Stimulated activated CD4-positive, alpha-beta T cell treated with anti-CD3 and anti-CD28 coated beads, Interleukin-1b, Interleukin-23, amount 100 ng/mL, for 1 hour (primary cell): ENCODE measurements at places on chromosomes 2 and 18.

GRCh38 chr2:74599676-74600075 lies 45.2 kb downstream of the DOK1 start:
- DNase-seq: no peak

- DNase-seq: no peak
Observed at GRCh38 chr2:208047840-208048239, 22.5 kb upstream of the PLEKHM3 start.

DNA sequence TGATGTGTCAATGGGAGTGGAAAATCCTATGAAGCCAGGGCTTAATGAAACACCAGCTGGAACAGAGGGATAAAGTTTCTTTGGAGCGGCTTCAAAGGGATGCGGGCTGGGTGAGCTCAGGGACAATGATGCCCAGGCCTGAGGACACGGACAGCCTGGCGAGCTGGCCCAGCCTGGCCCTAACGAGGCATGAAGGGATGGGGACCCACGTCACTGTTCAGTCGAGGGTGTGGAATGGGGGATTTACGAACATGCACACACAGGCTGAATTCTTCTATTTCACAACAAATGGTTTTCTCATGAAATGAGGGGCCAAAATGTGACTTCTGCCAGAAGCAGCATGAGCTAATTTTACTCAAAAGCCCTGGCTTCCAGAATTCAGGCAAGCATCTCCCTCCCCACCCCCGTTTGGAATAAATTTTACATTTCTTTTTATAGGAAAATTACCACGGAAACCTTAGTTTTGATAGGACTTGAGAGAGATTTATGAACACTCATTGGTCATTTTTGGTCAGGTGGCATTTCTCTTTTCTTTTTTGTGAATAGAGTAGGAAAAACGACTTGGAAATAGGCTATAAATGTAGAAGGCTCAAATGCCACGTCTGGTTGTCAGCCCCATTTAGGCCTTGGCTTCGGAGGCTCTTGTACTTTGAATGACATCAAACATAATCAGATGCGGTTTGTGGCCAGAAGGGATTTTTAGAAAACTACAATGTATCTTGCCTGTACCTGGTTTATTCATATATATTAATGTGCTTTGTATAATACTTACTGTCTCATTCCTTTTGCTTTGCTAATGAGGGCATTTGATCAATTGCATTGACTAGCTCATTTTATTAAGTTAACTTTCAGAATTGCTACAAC lies 893.8 kb upstream of the CELF4 start:
- no peak for DNase-seq

GRCh38 chr2:170883683-170884082 lies 45.4 kb upstream of the GORASP2 start:
- no peak for DNase-seq

- no peak for DNase-seq
Observed at GRCh38 chr2:152542995-152543481, 174.2 kb downstream of the PRPF40A start.

GRCh38 chr18:80159713-80160636 lies 50.9 kb downstream of the ADNP2 start:
- DNase-seq: no peak

DNA sequence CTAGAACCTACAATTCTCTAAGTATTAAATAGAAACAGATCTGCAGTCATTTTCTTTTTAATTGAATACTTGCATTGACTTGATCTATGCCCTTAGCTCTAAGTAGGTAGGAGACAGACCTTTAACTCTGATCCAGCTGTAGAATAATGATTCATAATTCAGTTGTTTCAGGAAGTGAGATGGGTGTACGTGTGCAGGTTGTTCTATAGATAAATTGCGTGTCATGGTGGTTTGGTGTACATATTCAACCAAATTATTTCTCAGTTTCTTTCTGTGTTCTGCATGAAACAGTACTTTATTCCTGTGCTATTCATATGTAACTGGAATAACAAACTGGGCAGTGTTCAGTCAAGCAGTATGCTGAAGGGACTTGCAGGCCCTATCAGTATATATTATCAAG lies 34.3 kb upstream of the CD226 start:
- no peak for DNase-seq

- DNase-seq: no peak
Observed at GRCh38 chr2:72097276-72097675, 50.4 kb downstream of the CYP26B1 start.

DNA sequence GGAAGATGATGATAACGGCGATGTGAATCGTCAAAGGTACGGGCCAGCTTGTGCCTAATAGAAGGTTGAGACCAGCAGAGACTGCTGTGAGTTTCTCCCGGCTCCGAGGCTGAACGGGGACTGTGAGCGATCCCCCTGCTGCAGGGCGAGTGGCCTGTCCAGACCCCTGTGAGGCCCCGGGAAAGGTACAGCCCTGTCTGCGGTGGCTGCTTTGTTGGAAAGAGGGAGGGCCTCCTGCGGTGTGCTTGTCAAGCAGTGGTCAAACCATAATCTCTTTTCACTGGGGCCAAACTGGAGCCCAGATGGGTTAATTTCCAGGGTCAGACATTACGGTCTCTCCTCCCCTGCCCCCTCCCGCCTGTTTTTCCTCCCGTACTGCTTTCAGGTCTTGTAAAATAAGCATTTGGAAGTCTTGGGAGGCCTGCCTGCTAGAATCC lies 3.0 kb downstream of the FZD7 start:
- no peak for DNase-seq

DNA sequence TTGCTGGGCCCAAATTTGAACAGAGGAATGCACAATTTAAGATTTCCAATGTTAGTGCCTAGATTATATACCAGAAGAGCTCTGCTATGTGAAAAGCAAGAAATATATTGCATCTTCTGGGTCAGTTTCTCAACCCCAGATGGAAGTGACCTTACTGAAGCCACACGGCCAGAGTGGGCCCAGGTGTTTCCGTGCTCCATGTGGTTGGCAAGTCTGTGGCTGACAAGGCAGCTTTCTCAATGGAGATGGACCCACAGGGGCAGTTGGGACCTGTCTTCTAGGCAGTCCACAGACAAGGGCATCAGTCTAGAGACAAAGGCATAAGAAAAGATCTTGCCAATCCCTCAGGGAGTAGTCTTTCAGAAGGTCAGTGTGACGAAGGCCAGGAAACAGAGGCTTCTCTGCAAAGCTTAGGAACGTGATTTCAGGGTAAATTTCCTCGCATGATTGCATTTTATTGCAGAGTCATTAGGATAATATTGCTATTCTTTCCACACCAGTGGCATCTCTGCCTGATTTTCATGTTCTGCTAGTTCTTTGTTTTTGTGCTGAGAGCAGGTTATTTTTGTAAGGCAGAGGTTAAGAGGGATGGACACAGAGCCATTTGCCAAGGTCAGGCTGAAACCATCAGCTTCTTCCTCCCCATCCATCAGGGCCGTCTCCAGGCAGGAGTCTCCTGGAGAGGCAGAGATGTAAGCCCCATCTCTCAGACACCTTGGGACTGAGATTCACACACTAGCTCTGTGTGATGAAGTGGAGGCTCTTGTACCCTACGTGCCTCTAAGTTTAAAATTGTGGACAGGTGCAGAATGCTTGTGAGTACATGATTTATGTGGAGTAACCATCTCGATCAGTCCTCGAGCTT lies 202.1 kb downstream of the ANKRD30B start:
- DNase-seq: no peak

DNA sequence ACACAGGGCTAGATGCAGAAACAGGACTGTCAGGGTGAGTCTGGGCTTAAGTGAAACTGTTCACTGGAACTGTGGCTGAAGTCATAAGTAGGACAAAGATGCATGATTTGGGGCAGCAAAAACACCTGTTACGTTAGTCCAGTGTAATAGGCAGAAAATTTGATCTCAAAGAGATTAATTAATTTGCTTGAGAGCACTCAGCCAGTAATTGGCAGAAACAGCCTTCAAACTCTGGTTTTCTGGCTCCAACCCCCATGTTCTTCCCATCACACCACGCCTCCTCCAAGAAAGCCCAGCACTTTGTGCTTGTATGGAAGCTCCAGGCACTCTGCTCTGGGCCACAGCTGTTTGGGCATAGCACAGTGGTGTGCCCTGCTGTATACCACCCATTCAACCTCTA lies 54.0 kb downstream of the CNTNAP5 start:
- DNase-seq: no peak

GRCh38 chr2:241849616-241850543 lies 8.8 kb downstream of the PDCD1 start:
- DNase-seq: no peak

- no peak for DNase-seq
Observed at GRCh38 chr2:132429941-132430573, 13.5 kb downstream of the GPR39 start.

- no peak for DNase-seq
Observed at GRCh38 chr2:146540271-146540932, 1304.4 kb upstream of the ACVR2A start.

DNA sequence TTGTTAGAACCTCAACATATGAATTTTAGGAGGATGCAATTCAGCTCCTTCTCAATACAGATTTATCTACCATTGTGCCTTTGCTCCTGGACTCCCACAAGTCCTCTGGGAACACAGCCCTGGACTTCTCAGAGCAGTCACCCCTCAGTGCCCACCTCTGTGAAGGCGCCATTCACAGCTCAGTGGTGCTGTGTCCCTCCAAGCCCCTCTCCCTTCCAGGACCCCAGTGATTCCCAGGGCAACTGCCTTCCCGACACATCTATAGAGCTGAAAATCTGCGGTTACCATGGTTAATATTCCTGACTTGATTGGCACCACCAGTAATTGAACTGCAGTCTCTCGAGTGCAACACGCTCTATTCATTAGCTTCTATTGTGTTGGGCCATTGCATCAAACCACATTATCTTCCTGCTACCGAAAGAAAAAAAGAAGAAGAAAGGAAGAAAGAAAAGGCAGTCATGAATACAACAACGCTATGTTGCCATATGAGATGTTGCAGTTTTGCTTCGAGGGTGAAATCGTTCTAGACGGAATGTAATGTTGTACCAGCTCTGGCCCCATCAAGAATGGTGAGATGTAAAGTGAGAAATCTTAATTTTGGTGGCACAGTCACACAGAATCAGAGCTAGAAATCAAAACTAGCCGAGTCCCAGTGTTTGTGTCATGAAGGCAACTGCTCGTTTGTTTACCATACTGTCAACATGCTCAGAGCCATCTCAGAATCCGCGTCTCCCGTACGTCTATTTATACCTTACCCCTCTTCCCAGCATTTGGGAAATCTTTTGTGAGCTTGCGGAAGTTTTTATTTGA lies 524.0 kb upstream of the ID2 start:
- no peak for DNase-seq

DNA sequence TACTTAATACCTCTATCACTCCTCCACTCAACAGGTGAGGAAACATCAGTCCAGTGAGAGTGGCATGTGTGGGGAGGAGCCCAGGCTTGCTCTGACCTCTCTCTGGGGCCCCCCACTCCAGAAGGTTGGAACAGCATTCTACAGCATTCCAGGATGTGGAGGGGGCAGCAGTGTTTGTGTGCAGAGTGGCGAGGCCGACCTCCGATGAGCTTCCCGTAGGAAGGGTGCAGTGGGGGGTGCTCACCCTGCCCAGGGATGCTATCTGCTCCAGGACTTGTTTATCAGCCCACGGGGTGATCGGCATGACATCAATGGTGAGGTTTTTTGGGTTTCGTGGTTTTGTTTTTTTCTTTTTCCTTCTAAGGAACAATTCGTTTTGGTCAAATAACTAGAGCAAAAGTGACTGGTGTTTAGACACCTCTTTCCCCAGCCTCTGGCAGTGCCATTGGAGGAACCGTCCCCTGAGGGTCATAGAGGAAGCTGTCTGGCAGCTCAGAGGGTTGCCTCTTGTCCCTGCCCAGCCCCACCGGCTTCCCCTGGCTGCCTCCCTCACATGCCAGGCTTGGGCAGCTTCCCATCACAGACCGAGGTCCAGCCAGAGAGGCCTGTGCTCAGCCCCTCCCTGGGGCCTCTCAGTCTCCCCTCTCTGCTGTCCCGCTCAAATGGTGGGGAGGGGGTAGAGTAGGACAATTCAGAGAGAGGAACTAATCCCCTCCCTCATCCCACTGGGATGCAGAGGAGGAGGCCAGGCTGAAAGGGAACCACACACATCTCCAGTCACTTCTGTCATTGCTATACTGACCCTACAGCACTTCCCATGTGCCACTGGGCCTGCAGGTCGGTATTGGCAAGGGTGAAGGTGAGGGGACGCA lies 96.5 kb downstream of the ZFP36L2 start:
- no peak for DNase-seq

DNA sequence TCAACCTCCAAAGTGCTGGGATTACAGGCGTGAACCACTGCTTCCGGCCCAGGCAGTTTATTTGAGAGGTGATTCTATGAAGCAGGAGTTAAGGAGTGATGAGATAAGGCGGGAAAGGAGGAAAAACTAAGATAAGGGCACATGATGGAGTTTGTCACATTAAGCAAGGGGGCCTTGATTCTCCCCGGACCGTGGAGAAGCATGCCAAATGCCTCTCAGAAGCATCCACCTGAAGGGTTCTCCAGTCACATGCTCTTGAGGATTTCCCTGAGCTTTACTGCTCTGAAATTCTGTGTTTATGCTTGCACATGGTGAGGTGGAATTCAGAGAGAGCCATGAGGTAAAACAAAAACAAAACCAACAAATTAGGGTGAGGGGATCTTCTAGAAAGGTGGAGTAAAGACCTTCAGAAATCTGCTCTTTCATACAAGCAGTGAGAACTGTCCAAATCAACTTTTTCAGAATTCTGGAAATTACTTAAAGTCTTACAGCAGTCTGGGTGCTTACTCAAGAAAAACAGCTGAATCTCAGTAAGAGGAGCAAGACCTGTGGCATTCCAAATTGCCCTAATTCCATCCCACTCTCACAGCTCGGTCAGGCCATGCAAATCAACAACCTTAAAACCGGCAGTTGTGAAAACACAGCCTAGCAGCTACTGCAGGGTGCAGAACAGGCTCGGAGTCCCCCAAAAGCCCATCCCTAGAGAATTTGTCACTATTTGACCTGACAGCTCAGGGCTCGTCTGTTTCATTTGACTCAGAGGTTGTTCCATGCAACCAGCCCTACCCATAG lies 69.1 kb upstream of the CTLA4 start:
- no peak for DNase-seq

GRCh38 chr18:3055816-3056215 lies 42.9 kb upstream of the LPIN2 start:
- no peak for DNase-seq

DNA sequence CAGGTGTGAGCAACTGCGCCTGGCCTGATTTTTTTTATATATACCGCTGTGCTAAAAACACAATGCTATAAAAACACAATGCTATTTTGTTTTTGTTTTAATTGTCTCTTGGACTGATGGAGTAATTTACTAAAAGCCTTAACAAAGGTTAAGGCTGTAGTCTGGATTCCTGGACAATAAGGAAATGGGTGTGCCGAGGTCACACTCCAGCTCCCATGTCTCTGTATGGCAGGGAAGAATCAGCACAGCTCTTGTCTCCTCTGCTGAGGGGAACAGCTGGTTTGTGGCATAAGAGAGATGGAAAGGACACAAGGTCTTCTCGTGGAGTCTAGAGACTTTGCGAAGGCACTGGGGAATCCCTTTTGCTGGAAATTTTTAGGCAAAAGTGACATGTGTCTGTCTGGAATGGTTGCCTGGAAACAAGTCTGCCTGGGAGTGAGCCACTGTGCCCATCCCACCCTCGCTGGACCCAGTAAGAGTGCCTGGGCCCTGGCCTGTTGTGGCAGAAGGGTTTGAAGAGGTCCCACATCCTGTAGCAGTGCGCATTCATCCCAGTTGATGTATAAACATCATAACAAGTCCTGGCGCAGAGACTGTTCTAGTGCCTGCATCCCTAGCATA lies 73.1 kb downstream of the MAPK4 start:
- no peak for DNase-seq

- no peak for DNase-seq
Observed at GRCh38 chr2:190627448-190628412, 21.2 kb upstream of the NAB1 start.

- DNase-seq: no peak
Observed at GRCh38 chr2:238428866-238429265, 2.1 kb downstream of the ASB1 start.
